Adrenal gland (tissue), 19 donors: ENCODE measurements at places on chromosomes 3 and 15. TPM values are rescaled to one million over a fixed set of nuclear protein-coding genes. Genes with fewer than 3 reads are reported as not detected.
A peak's percentile ranks its signal among the peaks of the same experiment; 100 is the strongest.

DNA sequence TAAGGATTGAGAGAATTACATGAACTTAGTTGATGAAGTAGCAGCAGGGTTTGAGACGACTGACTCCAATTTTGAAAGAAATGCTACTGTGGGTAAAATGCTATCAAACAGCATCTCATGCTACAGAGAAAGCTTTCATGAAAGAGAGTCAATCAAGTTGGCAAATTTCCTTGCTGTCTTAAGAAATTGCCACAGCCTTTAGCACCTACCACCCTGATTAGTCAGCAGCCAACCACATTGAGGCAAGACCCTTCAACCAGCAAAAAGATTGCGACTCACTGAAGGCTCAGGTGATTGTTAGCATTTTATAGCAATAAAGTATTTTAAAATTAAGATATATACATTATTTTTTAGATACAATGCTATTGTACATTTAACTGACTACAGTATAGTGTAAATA lies 80.9 kb downstream of the RAP2B start:
- DNase-seq: no peak
- H3K4me1 ChIP-seq: no peaks in the 10 kb centered on the region
- H3K27ac ChIP-seq: no peak overlapping the region
- H3K4me3 ChIP-seq: no peak overlapping the region
- no peaks in the 10 kb centered on the region for H3K36me3 ChIP-seq
- H3K27me3 ChIP-seq: no peaks in the 10 kb centered on the region

Gene RETNLB
- total RNA-seq: not detected

DNA sequence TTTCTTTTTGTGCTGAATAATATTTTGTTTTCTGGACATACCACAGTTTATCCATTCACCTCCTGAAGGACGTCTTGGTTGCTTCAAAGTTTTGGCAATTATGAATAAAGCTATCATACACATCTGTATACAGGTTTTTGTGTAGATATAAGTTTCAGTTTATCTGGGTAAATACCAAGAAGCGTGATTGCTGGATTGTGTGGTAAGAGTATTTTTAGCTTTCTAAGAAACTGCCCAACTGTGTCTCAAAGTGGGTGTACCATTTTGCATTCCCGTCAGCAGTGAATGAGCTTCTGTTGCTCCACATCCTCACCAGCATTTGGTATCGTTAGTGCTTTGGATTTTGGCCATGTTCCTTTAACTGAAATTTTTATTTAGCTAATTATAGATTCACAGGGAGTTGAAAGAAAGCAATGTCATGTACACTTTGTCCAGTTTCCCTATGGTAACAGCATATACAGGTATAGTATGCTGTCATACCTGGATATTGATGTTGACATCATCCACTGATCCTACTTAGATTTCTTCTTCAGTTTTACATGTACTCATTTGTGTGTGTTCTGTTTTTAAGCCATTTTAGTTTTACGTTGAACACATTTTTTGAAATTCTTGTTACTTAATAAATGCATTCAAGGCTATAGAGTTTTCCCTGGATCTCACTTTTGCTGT lies 11.9 kb downstream of the ARID3B start:
- H3K27me3 ChIP-seq: no peaks in the 10 kb centered on the region
- no peak overlapping the region for H3K27ac ChIP-seq
- no peaks in the 10 kb centered on the region for H3K36me3 ChIP-seq
- DNase-seq: no peak
- H3K4me3 ChIP-seq: no peak overlapping the region

Gene GOLGA8H
- 0.57 TPM for total RNA-seq

- H3K36me3 ChIP-seq: no peaks in the 10 kb centered on the region
- H3K4me3 ChIP-seq: no peak overlapping the region
- H3K27me3 ChIP-seq: no peaks in the 10 kb centered on the region
- H3K4me1 ChIP-seq: no peaks in the 10 kb centered on the region
These were observed 923.6 kb downstream of the TUSC7 start for GRCh38 chr3:117633207-117633606.

Gene LDHAL6B
- total RNA-seq: not detected

GRCh38 chr15:68218331-68218730 lies 11.2 kb downstream of the CLN6 start:
- no peaks in the 10 kb centered on the region for H3K27me3 ChIP-seq
- no peak for DNase-seq
- no peaks in the 10 kb centered on the region for H3K4me1 ChIP-seq
- no peak overlapping the region for H3K4me3 ChIP-seq

DNA sequence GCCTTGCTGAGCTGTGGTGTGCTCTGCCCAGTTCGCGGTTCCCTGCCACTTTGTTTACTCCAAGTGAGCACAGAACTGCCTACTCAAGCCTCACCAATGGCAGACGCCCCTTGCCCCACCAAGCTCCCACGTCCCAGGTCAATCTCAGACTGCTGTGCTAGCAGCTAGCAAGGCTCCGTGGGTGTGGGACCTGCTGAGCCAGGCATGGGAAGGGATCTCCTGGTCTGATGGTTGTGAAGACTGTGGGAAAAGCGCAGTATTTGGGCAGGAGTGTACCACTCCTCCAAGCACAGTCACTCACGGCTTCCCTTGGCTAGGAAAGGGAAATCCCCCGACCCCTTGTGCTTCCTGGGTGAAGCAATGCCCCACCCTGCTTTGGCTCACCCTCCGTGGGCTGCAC lies 45.0 kb downstream of the SLC12A6 start:
- H3K4me3 ChIP-seq: no peak overlapping the region
- DNase-seq: no peak
- H3K4me1 ChIP-seq: peaks cover 12% of the 10 kb centered on the region
- no peak overlapping the region for H3K27ac ChIP-seq

GRCh38 chr15:57866149-57866736 lies 159.7 kb downstream of the POLR2M start:
- H3K27ac ChIP-seq: no peak overlapping the region
- DNase-seq: peak; percentile 60
- H3K36me3 ChIP-seq: no peaks in the 10 kb centered on the region
- H3K4me3 ChIP-seq: no peak overlapping the region
- H3K4me1 ChIP-seq: no peaks in the 10 kb centered on the region

DNA sequence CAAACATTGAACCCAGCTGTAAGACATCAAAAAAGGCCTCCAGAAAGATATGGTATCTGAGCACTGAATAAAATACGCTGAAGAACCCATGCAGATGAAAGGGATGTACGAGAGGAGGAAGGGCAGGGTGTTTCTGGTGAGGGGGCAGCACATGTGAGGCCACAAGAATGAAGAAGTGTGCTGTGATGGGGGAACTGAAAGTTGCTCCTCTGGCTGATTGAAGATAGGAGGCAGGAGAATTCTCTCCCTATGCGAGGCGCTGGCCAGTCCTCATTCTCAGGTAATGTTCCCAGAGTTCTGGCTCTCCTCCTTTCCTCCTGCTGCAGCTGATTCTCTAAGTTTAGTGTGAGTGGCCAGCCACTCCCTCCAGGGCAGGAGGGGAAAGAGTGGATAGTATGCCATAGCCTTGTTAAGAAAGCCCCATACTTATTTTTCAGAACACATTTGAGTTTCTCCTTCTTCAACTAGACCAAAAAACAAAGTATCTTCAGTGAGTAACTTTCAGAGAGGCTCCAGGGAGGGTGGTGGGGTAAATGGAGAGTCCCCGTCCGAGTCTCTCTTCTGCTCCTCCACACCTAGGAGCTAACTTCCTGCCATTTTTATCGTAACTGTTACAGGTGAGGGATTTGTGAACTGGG lies 26.9 kb upstream of the MYO1E start:
- no peaks in the 10 kb centered on the region for H3K36me3 ChIP-seq
- H3K27me3 ChIP-seq: no peaks in the 10 kb centered on the region
- no peaks in the 10 kb centered on the region for H3K4me1 ChIP-seq
- no peak overlapping the region for H3K27ac ChIP-seq
- no peak for DNase-seq

DNA sequence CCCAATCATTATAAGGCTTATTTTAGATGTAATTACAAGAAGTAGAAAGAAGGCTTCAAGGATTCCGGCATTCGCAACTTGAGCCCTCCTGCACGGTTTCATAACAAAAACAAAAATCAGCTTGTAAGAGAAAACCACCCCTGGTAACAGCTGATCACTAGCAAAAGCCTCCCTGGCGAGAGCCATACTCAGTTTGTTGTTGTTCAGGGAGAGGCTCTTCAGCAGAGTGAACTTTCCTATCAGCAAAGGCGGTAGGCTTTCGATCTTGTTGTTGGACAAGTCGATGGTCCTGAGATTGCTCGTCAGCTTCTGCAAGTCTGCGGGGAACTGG lies 710 bp downstream of the LRRC57 start:
- peaks cover 44% of the 10 kb centered on the region for H3K4me1 ChIP-seq
- H3K4me3 ChIP-seq: peak overlapping the region; percentile 83

Gene ACKR4
- 1.8 TPM for total RNA-seq

DNA sequence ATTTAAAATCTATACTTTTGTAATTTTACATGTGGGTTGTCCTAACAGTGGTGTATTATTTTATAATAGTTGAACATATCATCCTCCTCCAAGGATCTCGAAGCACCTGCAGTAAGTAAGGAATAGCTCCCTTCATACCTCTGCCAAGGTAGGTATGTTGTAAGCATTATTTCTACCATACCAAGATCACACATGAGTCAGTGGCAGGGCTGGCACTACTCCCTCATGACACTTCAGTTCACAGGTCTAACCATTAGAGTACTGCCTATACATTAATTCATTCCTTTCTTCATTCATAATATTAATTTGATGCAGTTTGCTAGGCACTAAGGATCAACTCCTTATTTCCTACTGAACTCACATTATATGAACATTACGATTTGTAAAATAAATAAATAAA lies 11.9 kb upstream of the LEKR1 start:
- no peak overlapping the region for H3K27ac ChIP-seq
- no peak for DNase-seq
- H3K27me3 ChIP-seq: no peaks in the 10 kb centered on the region
- H3K4me1 ChIP-seq: no peaks in the 10 kb centered on the region
- H3K36me3 ChIP-seq: no peaks in the 10 kb centered on the region

Gene LRIG1
- total RNA-seq: 6.3 TPM

Gene CD200
- 1.3 TPM for total RNA-seq

Gene NMNAT3
- 12.4 TPM for total RNA-seq

Gene ARHGEF26
- total RNA-seq: 1.4 TPM

DNA sequence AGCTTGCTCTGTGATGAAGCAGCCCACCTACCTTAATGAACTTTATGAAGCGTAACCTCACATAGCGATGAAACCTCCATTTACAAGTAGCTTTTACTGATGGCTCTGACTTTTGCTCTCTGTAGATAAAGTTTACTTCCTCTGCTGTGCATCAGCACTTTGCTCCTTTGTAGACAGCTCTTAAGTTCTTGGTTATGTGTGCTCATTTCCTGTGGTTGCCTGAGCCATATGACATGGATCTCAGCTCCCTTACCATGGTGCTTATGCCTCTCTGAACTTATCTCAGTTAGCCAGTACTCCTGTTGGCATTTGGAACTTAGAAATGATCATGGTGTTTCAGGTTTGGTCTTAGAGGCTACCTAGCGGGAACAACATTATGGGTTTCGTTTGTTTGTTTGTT lies 7.8 kb downstream of the MFSD1 start:
- peaks cover 25% of the 10 kb centered on the region for H3K4me1 ChIP-seq
- H3K4me3 ChIP-seq: no peak overlapping the region
- H3K27me3 ChIP-seq: no peaks in the 10 kb centered on the region
- DNase-seq: no peak
- H3K36me3 ChIP-seq: peaks cover 53% of the 10 kb centered on the region

DNA sequence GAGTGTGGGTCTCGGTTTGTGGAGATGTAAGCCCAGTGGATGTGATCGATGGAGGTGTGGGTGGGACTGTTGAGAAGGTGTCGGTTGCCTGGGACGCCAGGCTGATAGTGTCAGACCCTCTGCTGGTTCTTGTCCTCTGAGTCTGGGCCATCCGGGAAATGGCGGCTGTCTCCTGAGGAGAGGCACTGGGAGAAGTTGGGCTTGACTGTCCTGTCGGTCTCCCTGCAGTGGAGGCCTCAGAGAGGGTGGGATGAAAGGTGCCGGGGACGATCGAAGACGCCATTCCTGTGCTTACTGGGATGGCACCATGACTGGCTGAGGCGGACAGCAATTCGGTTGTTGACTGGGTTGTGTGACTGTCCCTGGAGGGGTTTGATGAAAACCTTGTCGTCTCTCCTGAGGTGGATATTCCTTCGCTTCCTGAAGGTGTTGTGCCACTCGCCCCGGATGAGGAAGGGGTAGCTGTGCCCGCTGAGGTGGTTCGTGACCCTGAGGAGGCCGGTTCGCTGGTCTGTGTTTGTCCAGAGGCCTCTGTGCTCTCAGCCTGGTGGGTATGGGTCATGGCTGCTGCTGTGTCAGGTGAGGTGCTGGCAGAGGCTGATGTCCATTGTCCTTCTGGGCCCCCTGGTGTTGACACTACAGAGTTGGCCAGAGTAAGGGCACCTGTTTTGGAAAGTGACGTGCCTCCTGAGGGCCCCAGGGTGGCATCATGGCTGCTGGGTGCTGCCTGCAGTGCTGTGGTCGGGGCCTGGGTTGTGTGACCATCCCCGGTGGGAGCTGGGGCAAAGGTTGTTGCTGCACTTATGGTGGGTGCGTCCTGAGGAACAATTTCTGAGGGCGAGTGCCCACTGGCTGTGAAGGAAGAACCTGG lies 22.8 kb downstream of the MUC4 start:
- no peak overlapping the region for H3K27ac ChIP-seq
- no peaks in the 10 kb centered on the region for H3K27me3 ChIP-seq
- H3K36me3 ChIP-seq: no peaks in the 10 kb centered on the region
- H3K4me3 ChIP-seq: no peak overlapping the region

GRCh38 chr15:28191832-28192231 lies 92.7 kb upstream of the OCA2 start:
- H3K27ac ChIP-seq: no peak overlapping the region
- no peaks in the 10 kb centered on the region for H3K27me3 ChIP-seq
- DNase-seq: peak; percentile 72
